CD4-positive, alpha-beta T cell treated with Interleukin-15 for 4 hours (primary cell): ENCODE measurements at places on chromosomes 4 and X.

- no peak for DNase-seq
Measured at GRCh38 chr4:53590187-53590586, 1.1 kb downstream of the LNX1 start.

- DNase-seq: no peak
Measured at GRCh38 chr4:124514588-124514987, 197.9 kb downstream of the ANKRD50 start.

DNA sequence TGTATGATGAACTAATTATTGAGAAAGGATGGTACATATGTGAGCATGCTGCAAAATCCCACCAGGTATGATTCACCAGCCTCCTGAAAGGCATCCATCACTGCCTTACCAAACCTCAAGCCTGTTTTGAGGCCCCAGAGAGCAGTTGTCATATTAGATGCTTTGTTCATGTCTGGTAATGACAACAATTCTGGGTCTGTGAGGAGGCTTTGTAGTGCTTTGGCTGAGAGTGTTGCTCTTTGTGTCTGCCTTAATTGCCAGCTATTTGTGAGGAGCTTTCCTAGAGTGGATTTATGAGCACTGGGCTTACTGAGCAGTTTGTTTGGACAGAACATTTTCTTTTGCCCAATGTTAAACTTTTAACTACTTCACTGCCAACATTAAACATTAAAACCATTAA lies 69.2 kb downstream of the HEPH start:
- DNase-seq: no peak

DNA sequence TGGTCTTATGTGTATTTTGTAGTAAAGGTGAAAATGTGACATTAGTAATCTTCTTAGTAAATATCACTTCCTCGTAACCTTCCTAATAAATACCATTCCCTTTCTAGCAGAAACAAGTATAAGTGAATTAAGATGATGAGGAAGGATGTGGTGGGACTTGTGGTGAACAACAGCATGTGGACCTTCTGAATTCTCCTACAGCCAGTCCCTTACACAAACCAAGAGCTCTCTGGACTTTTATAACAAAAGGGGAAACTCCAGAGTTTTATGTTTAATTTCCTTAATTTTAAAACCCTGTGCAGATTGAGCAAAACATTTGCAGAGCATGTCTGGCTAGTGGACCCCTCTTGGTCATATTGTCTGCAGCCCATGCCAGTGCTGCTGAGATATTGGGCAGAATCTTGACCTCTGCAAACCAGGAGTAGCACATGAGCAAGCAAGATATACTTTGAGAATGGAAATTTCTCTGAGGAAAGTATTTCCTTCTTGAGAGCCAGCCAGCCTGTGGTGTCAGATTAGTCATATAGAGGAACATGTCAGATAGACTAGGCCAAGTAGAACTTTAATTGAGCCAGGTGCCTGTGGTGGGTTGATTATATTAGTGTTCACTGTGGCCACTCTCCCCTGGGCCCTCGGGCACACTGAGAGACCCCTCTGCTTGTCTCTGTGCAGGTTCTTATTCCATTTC lies 328.2 kb downstream of the DKK2 start:
- DNase-seq: no peak

DNA sequence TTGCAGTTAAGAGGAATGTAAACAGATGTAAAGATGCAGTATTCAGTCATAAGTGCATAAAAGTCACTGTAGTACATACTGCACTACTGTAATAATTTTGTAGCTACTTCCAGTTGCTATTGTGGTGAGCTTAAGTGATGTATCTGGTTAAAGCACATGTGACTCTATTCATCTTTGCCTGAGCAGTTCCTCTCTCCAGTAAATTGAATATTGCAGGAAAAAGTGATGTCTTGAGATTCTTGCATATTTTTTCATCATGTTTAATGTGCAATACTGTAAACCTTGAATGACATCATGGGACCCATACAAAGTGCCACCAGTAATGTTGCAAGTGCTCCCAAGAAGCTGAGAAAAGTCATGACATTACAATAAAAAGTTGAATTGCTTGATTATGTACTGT lies 9.6 kb downstream of the UBA6 start:
- no peak for DNase-seq

- DNase-seq: no peak
Measured at GRCh38 chrX:110665223-110666002, 130.2 kb downstream of the CHRDL1 start.

- no peak for DNase-seq
Measured at GRCh38 chr4:109390115-109390768, 43.4 kb upstream of the SEC24B start.

GRCh38 chr4:139764182-139764581 lies 98.6 kb downstream of the MGST2 start:
- no peak for DNase-seq

GRCh38 chr4:70938086-70938485 lies 35.9 kb downstream of the MOB1B start:
- DNase-seq: no peak

DNA sequence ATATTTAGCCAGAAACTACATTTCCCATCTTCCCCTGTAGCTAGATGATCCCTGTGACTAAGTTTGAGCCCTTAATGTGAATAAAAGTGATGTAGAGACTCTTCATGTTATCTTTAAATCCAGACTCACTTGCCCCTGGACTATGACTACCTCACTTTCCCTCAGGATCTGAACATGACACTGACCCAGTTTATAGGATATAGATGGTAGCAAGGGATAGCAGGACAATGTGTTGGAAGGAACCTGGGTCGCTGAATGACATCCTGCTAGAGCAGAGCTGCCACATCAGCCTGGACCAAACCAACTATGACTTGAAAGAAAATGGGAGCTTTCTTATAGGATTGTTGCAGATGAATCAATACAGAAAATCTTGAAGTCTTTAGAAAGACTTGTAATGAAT lies 138.2 kb downstream of the PACRGL start:
- DNase-seq: no peak

DNA sequence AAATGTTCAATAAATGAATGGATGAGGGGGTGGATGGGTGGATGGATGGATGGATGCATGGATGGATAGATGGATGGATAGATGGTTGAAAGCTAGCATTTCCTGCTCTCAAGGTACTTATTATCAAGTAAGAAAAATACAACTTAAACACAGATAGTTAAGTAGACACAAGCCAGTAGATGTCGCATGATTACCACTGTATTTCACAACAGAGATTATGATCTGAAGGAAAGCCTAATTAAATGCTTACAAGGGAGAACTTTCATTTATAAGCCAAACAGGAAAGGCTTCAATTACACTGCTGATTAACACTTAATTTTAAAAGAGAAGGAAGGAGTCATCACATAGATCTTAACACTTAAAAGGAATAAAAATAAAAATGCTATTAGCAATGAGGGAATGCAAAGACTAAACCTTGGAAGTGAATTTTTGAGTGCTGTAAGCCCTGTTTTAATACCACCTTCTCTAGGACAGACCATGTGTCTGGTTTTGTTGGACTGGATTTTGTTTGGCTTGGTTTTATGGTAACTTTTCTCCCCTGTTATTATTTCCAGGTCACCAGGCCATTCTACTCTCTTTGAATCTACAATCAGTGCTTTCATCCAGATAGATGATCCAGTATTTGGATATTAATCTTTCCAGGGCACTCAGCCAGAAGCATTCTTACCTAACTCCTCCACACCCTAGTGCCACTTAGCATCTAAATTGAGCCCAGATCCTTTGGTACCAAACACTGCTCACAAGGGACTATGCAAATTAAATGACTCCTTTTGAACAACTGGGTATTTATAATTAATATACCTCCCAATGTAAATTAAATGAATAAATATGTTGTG lies 75.5 kb upstream of the SLC39A8 start:
- no peak for DNase-seq

- DNase-seq: no peak
Measured at GRCh38 chrX:39827951-39828350, 269.8 kb downstream of the BCOR start.

DNA sequence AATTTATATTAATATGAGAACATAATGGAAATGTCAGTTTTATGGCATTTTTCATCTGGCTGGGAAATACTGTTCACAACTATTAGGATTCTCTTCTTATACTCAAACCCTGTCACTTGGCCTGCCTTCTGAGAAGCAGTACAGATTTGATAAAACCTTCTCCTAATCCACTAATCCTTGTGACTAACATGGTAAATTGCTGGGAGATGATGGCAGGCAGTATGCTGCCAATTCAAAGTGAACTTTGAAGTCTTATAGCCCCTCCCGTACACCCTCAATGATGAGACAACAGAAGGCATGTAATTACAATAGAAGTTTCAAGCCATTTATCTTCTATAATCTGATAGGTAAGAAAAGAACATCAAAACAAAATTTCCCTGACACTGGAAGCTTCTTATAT lies 36.9 kb downstream of the PAQR3 start:
- no peak for DNase-seq

- DNase-seq: no peak
Measured at GRCh38 chrX:633043-633984, 2.7 kb downstream of the SHOX start.

GRCh38 chrX:41887691-41888090 lies 35.7 kb downstream of the CASK start:
- DNase-seq: no peak

DNA sequence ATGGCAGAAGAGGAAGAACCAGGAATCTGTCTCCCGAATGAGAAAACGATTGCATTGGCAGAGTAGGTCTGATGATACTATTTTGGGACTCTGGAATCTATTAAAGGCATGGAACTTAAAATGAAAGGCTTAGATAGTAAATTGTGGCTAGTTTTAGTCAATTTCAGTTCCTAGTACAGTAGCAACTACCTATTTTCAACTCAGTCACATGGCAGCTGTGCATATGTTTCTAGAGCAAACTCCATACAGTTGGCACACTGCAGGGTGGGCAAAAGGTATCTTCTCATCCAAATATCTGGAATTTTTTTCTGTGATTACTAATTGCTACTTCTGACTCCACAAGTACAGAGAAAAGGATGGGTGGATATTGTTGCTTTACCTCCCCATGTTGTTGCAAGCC lies 663.6 kb downstream of the PCDH7 start:
- no peak for DNase-seq

GRCh38 chr4:8052160-8052691 lies 106.4 kb downstream of the ABLIM2 start:
- no peak for DNase-seq

- no peak for DNase-seq
Measured at GRCh38 chr4:130073145-130073790, 977.3 kb downstream of the C4orf33 start.

DNA sequence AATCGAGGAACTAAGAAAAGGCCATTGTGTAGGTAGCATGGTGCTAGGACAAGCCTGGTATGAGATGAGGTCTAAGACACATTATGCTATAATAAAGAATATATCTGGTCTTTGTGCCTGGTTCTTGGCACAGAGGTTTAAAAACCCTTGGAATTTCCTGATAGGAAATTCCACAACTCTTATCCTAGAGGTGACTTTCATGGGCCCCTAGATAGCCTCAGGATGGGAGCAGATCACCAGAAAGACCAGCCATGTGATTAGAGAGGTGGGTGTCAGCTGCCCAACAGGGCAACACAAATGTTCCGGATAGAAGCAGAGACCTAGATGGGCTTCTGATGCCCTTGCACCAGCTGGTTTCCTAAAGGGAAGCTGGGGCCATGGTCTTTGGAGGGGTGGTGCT lies 107.2 kb downstream of the SCD5 start:
- no peak for DNase-seq

DNA sequence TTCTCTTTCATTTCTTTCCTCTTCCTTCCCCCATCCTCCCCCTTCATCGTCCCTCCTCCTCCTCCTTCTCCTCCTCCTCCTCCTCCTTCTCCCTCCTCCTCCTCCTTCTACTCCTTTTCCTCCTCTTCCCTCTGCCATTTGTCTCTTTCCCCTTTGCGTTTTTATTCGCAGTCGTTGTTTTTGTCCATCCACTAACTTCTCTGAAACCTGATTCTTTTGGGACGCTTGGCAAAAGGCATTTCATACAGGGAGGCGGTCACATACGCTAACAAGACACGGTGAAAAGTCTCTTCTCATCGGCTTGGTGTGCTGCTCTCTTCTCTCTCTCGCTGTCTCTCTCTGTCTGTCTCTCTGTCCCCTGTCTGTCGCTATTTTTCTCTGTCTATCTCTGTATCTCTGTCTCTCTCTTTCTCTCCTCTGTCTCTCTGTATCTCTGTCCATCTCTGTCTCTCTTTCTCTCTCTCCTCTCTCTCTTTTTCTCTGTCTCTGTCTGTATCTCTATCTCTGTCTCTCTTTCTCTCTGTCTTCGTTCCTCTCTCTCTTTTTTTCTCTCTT lies 5.4 kb upstream of the SHOX start:
- DNase-seq: no peak

GRCh38 chr4:23904639-23905071 lies 14.8 kb upstream of the PPARGC1A start:
- DNase-seq: no peak

- DNase-seq: no peak
Measured at GRCh38 chr4:174926958-174927357, 8.8 kb downstream of the ADAM29 start.

DNA sequence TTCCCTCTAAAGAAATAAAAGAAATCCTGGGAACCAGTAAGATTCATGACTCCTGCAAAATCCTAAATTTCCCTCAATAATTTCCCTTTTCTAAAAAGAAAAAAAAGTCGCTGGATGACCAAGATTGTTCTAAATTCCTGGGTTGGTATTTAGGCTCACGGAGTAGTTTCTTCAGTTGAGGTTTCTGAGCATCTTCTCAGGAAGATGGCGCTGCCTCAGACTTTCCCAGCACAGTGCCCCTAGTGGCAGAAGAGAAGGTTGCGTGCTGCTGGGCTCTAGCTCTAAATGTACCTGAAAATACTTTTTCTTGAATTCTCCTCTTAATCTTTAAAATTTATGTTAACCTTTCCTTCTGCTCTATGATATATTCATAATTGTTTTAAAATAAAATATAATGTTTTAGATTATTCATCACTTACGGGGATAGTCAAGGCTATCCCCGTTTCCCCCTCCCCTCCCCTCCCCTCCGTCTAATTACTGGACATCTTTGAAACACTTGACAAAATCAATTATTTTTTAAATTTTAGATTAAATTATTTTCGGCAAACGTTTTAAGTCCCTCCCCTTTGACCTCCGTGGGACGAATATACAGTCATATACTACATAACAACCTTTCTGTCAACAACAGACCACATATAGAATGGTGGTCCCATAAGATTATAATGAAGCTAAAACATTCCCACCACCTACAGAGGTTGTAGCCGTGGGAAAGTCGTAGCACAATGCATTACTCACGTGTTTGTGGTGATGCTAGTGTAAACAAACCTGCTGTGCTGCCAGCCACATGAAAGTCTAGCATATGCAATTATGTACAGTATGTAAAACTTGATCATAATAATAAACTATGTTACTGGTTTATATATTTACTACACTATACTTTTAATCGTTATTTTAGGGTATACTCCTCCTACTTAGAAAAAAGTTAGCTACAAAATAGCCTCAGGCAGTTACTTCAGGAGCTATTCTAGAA lies 41.0 kb upstream of the GATB start:
- peak; percentile 67 for DNase-seq

DNA sequence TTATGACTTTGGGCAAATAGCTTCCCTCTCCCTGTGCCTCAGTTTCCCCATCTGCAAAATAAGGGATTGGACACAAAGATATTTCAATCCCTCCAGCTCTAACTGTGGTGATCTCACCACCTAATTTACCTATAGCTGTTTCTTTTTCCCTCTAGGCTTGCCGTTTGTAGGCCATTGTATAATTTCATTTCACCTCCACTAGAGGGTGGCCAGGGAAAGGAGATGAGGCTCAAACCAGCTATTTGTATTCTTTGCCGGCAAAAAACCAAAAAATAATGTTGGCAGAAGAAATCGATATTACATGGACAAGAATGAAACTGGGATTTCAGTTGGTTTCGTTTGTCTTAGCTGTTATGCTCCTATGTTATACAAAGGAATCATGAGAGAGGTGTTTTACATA lies 36.1 kb upstream of the DOCK11 start:
- DNase-seq: peak; percentile 39
